ENCODE measurements at places on chromosomes 3 and 15. TPM values are rescaled to one million over a fixed set of nuclear protein-coding genes. Genes with fewer than 3 reads are reported as not detected.

Gene ACAN
- total RNA-seq: not detected

Gene ISL2
- total RNA-seq: not detected

Gene SLC22A13
- not detected for total RNA-seq

Gene PP2D1
- total RNA-seq: not detected

Gene ACP3
- total RNA-seq: not detected

Gene COLQ
- total RNA-seq: 0.46 TPM

Gene FOXB1
- not detected for total RNA-seq

Gene MST1R
- 0.97 TPM for total RNA-seq

Gene EPHB1
- total RNA-seq: 0.15 TPM

Gene PRR20G
- total RNA-seq: not detected

Gene KCNMB3
- 0.65 TPM for total RNA-seq

Gene NME9
- total RNA-seq: not detected

Gene LDHAL6B
- not detected for total RNA-seq

Gene TRPM1
- total RNA-seq: under 0.01 TPM

Gene SNTN
- total RNA-seq: not detected

Gene TNK2
- total RNA-seq: 7.6 TPM

Data from epithelial cell of umbilical artery (primary cell).